ENCODE measurements at places on chromosomes 12 and 14.

GRCh38 chr14:71931492-71932228 lies 569 bp upstream of the RGS6 start:
- DNase-seq: no peak

GRCh38 chr12:45674181-45674977 lies 55.1 kb upstream of the ARID2 start:
- DNase-seq: no peak

DNA sequence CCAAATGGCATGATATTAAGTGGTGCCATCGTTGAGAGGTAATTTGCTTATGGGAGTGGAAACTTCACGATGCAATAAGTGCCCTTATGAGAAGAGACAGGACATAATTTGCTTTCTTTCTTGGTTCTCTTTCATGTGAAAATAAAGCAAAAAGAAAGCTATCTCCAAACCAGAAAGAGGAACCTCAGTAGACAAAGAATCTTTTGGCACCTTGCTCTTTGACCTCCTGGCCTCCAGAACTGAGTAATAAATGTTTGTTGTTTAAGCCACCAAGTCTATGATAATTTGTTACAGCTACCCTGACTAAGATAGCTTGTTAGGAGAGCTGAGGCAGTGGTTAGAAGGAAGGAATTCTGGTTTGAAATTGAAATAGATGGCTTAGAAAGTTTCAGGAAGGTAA lies 39.6 kb downstream of the CCER1 start:
- no peak for DNase-seq

- no peak for DNase-seq
These were observed 75.9 kb upstream of the ZDHHC17 start for GRCh38 chr12:76687981-76688380.

DNA sequence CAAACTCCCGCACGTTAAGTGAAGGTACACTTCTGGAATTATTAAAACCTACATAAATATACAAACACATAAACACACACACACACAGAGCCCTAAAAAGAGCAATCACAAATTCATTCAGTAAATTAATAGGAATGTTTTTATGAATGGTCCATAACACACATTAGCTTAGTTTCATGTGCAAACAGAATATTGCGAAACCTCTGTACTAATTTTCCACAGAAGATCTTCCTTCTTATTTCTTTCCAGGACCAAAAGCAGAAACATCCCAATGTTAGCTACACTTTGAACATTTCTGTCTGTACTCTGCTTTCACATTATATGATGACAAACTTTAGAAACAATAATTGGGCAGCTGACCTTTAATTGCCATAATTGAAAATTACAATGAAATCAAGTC lies 101.6 kb downstream of the SOX5 start:
- DNase-seq: no peak

DNA sequence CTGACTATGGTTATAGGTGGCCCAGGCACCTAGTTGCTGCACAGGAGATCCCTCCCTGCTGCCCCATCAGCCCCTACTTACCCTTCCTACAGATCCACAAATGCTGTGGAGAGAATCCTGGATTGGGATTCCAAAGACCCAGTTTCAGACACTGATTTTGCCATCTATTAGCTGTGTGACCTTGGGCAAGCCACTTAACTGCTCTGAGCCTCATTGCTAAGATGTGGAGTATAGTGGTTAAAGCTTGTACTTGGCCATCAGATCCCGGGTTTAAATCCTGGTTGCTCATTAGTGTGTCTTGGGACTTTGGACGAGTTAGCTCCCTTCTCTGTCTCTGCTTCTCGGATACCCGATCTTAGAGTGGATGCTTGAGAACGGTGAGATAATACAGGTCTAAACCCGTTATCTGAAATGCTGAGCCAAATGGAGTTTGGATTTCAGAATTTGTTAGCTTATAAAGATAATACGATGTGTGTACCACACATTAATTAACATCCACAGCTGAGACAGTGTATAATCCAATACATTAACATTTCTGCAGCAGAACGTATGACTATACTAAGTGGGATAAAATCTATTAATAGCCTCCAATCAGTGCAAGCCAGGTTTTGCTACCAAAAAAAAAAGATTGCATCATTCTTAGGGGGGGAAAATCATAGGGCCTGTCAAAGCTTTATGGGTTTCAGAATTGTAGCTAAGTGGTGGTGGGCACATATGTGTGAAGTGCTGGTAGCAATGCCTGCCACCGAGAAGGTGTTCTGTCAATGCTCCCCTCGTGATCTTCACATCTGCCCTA lies 16.0 kb downstream of the PROX2 start:
- DNase-seq: no peak

- no peak for DNase-seq
These were observed 60.8 kb upstream of the CCDC196 start for GRCh38 chr14:66425402-66425801.

GRCh38 chr12:52178984-52179383 lies 12.8 kb downstream of the KRT80 start:
- DNase-seq: no peak

- no peak for DNase-seq
These were observed 9.3 kb upstream of the CDK2AP1 start for GRCh38 chr12:123280971-123281370.

GRCh38 chr12:1325666-1326065 lies 268.7 kb downstream of the FBXL14 start:
- no peak for DNase-seq

GRCh38 chr14:100618318-100618693 lies 31.1 kb upstream of the BEGAIN start:
- DNase-seq: no peak

GRCh38 chr14:72909163-72909562 lies 15.3 kb upstream of the DPF3 start:
- no peak for DNase-seq

- DNase-seq: no peak
These were observed 52.0 kb downstream of the ARHGAP5 start for GRCh38 chr14:32129124-32129523.

- DNase-seq: no peak
These were observed 92.4 kb downstream of the PHLDA1 start for GRCh38 chr12:75939016-75939642.

- no peak for DNase-seq
These were observed 49.0 kb downstream of the KIF21A start for GRCh38 chr12:39393890-39394289.

DNA sequence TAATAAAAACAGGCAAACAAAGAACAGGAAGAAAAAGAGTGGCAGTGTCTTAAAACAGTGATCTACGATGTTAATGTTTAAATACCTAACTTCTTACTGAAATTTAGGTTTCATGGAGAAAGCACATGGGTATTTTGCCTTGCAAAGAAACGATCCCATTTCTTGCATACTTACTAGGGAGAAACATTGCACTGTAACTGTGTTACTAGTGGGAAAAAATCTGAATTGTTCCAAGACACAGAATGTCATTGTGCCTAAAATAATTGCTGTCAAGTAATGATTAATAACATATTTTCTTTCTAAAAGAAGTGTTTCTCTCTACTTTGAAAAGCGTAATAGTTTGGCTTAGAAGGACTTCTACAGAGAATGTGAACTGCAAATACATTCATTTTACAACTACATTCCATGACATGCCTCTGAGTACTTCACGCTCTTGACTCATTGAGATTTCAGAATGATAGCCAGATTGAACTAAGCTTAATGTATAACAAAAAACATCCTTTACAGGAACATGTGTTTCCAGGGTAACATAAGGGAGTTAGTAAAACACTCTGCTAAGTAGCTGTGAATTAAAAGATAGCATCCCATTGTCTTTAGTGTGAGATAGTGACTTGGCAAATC lies 256.2 kb upstream of the CPNE8 start:
- DNase-seq: no peak

DNA sequence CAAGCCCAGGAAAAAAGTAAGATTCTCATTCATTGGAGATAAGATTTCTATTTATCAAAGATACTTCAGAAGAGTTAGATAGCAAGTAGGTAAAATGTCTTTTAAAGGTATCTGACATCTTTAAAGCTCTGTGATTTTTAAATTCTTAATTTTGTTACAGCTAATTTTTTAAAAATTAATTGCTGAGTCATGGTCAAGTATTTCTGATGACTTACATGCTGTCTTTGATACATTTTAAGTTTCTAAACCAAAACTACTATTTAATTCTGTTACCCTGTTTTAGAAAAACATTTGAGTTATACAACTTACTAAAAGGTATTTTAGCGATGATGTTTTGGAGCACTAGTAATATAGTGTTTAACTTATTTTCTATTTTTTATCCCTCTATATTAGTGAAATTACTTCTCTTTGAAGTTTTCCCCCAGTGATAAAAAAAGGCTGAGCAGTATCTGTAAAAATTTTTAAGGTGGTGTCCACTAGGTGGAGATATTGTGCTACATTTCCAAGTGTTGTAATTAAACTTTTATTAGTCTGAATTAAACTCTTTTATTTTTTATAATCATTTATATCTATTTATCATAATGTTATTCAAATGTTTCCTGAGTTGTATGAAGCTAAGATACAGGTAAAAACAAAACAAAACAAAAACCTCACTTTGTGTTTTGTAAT lies 11.5 kb downstream of the ALG10 start:
- DNase-seq: no peak

- no peak for DNase-seq
These were observed 49.9 kb downstream of the LRRC74A start for GRCh38 chr14:76876076-76876475.

DNA sequence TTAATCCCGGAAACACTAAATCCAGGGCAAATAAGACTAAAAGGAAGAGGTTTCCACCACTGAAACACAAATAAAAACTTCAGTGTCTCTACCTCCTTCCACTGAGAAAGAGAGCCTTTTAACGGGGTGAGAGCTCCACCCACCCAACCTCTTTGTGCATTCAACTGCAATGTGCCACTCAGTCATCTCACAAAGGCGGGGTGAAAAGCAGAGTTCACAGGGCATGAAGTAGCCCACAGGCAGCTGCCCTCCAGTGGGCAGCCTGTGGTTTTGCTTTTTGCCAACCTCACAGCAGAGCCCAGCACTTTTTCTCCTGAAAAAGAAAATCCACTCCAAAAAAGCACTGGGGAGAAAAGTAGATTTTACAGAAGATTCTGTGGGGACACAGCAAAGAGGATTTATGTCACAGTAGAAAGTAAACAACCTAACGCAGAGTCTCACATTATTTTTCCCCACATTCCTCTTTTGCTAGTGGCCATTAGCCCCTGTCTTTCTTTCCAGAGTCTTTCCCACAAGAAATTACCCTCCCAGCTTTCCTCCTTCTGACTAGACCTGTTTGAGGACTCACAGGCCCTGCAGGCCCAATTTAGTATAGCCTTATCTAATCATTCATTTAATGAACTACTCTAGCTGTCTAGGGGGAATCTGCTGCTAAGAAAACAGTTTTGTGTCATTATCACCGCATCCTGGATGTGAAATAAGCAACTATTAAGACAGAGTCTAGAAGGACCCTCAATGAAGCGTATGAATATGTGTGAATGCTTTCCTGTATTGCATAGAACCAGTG lies 753.8 kb upstream of the FOXG1 start:
- no peak for DNase-seq

DNA sequence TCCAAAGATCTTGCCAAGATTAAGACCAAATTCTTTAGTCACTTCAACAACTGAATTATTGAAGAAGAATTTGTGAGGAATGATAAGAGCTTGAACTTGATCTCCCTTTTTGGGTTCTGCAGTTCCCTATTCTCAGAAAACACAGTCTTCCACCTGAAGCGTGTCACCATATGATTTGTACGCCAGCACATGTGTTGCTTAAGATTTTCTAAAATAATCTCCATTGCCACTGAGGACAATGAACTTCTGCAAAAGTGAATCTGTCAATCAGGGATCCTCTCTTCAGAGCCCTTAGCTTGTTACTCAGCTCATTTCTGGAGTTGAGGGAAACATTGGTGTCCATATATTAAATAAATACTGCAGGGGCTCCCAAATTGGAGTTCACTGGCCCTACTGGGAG lies 4.2 kb upstream of the SPIC start:
- DNase-seq: no peak

DNA sequence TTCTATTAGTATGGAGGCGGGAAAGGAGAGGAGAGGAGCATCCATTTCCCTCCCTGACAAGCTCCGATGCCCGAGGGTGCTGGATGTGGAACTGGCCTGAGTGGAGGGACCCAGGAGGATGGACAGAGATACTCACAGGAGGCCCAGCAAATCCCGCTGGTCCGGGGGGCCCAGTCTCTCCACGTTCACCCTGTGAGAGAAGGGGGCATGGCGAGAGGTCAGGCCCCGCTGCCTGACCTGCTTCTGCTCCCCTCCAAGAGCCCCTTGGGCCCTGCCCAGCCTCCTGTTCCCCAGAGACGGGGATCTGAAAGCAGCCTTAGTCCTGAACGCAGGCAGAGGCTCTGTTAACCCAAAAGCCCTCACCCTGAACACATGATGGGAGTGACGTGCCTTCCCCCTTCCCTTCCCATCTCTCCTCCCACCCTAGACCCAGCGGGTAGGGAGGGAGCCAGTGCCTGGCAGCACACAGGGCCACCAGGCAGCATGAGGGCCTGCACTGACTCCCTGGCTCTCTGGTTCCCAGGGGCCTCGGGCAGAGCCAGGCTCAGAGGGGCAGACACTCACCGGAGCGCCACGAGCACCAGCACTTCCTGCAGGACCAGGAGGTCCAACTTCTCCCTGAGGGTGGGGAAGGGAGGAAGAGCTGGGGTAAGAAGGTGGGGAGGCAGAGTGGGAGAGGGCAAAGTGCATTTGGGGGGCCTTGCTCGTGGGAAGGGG lies 17.5 kb downstream of the TMEM106C start:
- DNase-seq: no peak

GRCh38 chr14:99274346-99275221 lies 2.6 kb upstream of the BCL11B start:
- DNase-seq: no peak

DNA sequence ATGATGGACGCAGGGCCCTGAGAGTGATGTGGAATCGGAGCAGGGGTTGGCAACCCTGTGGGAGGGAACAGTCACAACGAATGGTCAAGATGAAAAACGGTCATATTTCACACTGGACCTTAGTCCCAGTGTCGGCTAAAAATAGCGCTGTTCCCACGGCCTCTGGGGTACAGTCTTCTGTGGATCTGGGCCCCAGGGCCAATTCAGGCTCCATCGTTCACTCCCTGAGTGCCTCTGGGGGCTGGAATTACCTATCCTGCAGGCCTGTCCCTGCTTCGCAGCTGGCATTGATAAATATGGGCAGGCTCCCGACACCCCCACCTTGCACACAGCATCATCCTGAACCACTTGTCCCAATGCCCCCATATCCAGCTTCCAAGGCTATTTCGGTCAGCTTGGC lies 18.6 kb downstream of the GSC start:
- no peak for DNase-seq

- DNase-seq: no peak
These were observed 167.9 kb downstream of the NUAK1 start for GRCh38 chr12:105970885-105971284.

GRCh38 chr12:52873513-52873831 lies 24.7 kb upstream of the KRT78 start:
- DNase-seq: no peak

DNA sequence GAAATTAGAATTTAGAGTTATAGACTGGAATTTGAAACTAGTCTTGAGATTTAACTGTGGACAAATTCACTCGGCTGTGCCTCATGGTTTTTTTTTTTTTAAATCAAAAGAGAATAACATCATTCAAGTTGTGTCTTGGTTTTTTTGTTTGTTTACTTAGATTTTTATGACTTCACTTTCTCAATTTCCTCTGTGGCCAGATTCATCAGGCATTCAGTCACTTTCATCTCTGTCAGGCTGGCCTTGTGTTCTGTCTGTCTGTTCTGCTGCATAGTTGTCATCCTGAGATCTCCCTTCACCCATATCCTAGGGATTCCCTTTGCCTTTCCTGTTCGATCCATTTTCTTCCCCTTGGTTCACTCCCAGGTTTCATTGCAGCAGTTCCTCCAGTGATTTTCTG lies 10.0 kb downstream of the MARK3 start:
- no peak for DNase-seq

All from stimulated activated CD4-positive, alpha-beta T cell treated with anti-CD3 and anti-CD28 coated beads, TNF-alpha, amount 100 ng/mL, for 4 hours (primary cell).